ENCODE measurements at places on chromosomes 6 and 20. TPM values are rescaled to one million over a fixed set of nuclear protein-coding genes. Genes with fewer than 3 reads are reported as not detected.

TBP gene
- polyA plus RNA-seq, result 20.8 TPM

DNA sequence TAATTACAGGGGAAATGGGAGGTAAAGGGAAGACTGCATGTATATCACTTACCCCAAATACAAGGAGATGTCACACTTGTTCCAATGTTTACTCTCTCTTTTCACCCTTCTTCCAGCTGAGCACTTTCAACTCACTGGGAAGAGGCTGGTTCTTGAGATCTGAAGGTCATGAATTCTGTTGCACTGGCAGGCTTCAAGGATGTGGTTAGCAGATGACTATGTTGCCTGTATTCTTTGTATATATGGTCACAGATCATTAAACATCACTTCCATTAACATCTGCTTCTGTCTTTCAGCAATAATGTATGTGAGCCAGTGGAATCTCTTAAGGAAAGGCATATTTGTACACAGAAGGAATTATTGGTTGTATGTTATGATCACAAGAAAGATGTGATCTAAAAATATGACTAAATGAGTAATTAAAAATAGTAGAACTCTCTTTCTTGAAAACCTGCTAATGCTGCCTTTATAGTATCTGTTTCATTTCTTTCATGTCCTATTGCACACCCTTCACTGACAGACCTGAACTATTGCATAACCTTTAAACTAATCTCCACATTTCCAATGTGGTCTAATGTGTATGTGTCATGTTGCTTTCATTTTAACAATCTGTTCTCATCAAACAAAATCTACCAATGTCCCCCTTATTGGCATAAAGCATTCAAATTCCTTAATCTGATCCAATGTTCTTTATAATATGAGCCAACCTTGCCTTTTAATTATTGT is 131.4 kb upstream of the EPHA7 start:
- DNase-seq, result no peak

DNA sequence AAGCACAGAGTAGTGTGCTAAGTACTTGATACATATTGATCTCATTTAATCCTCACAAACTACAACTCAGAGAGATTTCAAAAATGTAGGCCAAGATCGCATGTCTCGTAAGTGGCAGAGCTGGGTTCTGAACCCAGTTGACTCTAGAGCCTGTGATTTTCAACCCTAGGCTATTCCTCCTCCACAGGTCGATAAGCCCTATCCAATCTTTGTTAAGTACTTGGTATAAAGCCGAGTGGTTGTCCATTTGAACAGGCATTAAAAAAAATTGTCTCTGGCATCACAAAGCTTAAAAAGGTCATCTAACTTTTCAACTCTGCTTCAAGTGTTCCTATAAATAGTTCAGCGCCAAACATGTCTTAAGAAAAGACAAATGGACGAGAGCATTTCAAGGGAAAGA is 37.4 kb downstream of the LYRM4 start:
- no peak for DNase-seq

GRCh38 chr20:25218492-25218891 is 23.0 kb downstream of the ENTPD6 start:
- DNase-seq, result no peak

- DNase-seq, result no peak
Measured at GRCh38 chr20:47354464-47354713, 2.1 kb downstream of the ZMYND8 start.

CYP21A2 gene
- 0.61 TPM for polyA plus RNA-seq

- no peak for DNase-seq
Measured at GRCh38 chr6:44237813-44238433, 9.0 kb upstream of the HSP90AB1 start.

DNA sequence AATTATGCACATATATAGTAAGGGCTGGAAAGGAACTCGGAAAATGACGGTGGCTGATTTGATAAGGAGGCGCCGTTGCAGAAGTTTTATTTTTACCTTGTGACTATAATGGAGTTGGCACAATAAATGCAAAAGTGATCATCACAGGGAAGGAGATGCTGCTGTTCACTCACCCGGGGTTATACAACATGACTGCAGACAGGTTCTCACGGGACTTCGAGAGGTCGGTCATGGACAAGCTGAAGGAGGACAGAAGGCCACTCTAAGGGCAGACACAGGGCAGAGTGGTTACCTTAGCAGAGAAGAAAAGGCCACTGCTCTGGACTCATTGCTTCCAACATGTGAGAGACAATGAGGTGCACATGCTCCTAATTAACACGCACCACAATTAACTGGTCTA is 168.6 kb downstream of the KIF16B start:
- DNase-seq, result no peak

GRCh38 chr20:12395760-12396159 is 478.1 kb downstream of the BTBD3 start:
- DNase-seq, result no peak

TREM1 gene
- polyA plus RNA-seq, result not detected

- no peak for DNase-seq
Measured at GRCh38 chr6:56959938-56960337, 5.0 kb downstream of the BEND6 start.

RBBP9 gene
- polyA plus RNA-seq, result 27.9 TPM

XKR7 gene
- 0.20 TPM for polyA plus RNA-seq

- DNase-seq, result no peak
Measured at GRCh38 chr6:106138151-106138550, 52.0 kb downstream of the PRDM1 start.

NR2E1 gene
- not detected for polyA plus RNA-seq

CPNE5 gene
- polyA plus RNA-seq, result 13.2 TPM

GRCh38 chr6:16751251-16751946 is 9.9 kb downstream of the ATXN1 start:
- no peak for DNase-seq

MMUT gene
- polyA plus RNA-seq, result 37.0 TPM

GRCh38 chr20:32344835-32345506 is 13.2 kb upstream of the ASXL1 start:
- no peak for DNase-seq

DNA sequence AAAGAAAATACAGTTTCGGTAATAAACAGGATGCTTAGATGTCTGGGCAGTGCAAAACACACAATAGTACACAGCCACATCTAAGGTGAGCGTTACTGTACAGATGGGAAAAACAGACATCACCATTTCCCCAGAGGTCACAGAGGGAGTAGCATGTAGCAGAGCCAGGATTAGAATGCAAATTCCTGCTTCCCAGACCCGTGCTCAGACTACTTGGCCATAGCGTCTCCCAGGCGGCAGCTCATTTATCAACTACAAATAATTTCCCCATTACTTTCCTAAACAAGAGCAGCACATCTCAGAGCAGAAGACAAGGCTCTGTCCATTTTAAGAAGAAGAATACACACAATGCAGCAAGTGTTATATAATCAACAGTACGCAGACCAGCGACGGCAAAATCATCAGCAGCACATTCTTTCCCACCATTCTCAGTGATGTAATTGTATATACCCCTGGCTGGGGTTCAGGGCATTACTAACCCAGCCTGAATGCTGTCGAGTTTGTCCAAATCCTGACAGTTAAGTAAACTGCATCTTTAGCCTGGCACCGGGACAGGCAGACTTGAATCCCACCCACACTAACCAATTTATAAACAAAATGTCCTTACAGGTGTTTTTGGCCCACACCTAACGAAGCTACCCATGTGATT is 61.9 kb downstream of the CNKSR3 start:
- DNase-seq, result no peak

- DNase-seq, result no peak
Measured at GRCh38 chr6:4345543-4345942, 210.2 kb upstream of the ECI2 start.

MYCT1 gene
- polyA plus RNA-seq, result 21.8 TPM

PROKR2 gene
- 0.44 TPM for polyA plus RNA-seq

GRCh38 chr20:36845288-36845971 is 30.5 kb upstream of the TLDC2 start:
- no peak for DNase-seq

ZBP1 gene
- polyA plus RNA-seq, result 0.05 TPM

GRCh38 chr6:7138921-7139358 is 31.2 kb downstream of the RREB1 start:
- no peak for DNase-seq

DNA sequence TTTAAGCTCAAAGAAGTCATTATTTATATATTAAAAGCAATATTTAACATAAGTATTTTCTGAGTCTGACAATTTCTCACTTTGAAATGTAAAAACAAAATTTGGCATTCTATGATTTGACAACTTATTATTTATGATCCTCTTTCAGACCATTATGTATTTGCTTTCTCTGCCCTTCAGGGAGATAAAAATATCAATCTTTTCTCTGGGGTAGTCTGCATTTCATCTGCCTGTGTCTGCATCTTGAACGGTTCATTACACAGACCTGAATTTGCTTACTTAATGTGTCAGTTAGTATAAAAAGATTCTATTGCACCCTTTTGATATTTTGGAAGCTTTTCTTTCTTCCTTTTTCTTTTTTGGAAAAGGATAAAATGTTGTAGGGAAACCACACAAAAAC is 354.0 kb upstream of the RGS17 start:
- DNase-seq, result no peak

DNA sequence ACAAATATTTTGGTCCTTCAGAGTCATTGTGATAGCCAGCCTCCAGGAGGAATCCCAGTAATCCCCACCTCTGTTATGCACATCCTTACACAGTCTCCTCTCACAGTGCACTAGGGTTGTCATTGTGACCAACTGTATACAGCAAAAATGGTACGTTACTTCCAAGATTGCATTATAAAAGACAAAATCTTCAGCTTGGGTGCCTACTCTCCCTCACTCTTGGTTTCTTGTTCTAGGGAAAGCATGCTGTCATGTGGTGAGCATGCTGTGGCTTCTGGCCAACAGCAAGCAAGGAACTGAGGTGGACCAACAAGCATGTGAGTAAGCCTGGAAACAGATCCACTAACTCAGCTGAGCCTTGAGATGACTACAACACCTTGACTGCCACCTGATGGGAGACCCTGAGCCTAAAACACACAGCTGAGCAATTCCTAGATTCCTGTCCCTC is 130.1 kb upstream of the DST start:
- no peak for DNase-seq

DNA sequence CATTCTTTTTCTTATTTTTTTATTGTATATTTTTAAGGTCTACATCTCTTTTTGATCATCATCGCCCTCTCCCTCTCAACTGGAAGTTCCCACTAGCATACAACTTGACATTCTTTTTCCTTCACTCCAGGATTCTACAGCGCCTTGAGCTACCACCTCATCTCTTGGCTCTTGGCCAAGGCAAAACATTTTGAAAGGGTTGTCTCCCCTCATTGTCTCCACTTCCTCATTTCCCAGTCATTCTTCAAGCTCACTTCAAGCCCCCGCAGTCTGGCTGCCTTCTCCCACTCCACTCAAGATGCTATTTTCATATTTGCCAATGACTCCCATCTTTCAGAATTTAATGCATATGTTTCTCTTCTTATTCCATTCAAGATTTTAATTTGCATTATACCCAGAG is 63.0 kb downstream of the OPN5 start:
- no peak for DNase-seq

RPP21 gene
- 26.8 TPM for polyA plus RNA-seq

ZNF217 gene
- polyA plus RNA-seq, result 35.7 TPM

HLA-C gene
- 148 TPM for polyA plus RNA-seq

- no peak for DNase-seq
Measured at GRCh38 chr20:19893356-19893755, 123.8 kb upstream of the NAA20 start.

DNA sequence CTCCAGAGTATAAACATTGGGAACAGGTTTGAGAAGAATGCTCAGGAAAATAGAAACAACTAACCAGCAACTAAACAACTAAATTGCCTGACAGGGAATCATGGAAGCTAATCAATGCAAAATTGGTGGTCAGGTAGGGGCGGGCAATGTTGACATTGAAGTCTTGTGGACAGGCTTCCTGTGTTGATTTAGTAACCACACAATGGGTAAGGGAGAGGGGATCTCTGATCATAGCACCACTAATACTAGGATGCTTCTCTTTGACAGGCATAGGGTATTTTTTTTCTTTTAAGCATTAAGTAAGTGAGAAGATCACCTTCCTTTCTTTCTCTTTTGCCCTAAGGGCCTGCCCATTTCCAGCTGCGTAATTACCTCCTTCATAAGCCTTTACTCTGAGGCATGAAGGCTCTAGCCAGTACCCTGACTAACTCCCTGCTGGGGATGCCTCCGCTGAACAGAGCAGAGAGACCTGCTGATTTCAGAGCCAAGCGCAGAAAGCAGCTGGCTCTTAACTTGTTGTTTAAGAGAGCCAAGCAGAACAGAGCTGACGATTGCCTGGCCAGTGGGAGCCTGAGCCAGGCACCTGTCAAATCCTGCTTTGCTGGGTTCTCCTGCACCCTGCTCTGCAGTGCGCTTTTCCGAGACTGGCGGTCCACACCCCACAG is 118.7 kb downstream of the BMP2 start:
- no peak for DNase-seq

GRCh38 chr20:34365765-34366213 is 2.7 kb downstream of the ITCH start:
- no peak for DNase-seq

DNA sequence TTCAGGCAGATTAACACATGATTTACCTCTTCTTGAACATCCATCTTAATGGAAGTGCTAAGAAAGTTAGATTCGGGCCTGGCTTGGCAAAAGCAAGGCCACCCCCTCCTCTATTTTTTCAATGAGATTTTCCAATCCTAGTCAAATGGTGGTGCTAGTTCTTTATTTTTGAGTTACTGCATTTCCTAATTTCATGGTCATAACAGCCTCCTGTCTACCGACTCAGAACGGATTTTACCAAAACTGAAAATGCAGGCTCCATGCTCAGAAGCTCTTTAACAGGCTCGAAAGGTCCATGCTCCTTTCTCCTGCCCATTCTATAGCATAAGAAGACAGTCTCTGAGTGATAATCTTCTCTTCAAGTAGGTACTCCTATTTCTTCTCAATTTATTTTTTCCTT is 117.2 kb upstream of the ESR1 start:
- DNase-seq, result no peak

CLIC5 gene
- 197 TPM for polyA plus RNA-seq

NKAPL gene
- polyA plus RNA-seq, result 3.4 TPM

Data from left renal cortex interstitium (tissue), 4 donors.